Chondrocyte (in vitro differentiated cells): ENCODE measurements at places on chromosomes 16 and 17. TPM values are rescaled to one million over a fixed set of nuclear protein-coding genes. Genes with fewer than 3 reads are reported as not detected.

DNA sequence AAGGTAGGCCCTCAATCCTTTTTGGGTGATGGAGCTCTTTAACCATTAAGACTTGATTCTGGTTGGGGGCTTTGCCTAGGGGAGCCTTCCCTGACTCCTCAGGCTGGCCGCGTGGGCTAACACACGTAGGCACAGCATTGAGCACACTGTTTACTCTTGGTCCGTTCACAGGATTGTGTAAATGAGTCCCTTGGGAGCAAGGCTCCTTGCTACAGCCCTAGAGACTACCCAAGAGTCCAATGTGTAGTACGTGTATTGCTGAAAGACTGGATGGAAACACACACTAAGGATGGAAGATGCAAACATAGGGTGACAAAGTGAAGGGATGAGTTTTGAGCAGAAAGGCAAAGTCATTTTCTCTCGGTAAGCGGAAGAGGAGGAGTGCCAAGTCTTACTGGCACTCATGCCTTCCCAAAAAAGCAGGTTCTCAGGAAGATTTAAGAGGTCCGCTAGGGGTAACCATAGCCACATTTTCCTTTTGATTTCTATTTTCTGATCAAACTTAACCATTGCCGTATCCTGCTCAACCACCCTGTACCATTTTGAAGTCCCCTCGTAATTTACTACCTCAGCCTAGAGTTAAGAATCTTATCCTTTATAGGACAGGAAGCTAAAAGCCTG lies 911 bp upstream of the ITGA2B start:
- peaks cover 6% of the 10 kb centered on the region for H3K4me1 ChIP-seq
- no peak for DNase-seq
- no peak overlapping the region for H3K4me3 ChIP-seq
- H3K27ac ChIP-seq = no peak overlapping the region
- H3K36me3 ChIP-seq = peaks cover 1% of the 10 kb centered on the region

EFCAB5 gene
- total RNA-seq = 0.23 to 0.63 TPM (median 0.37 TPM) in 3 replicates

DNA sequence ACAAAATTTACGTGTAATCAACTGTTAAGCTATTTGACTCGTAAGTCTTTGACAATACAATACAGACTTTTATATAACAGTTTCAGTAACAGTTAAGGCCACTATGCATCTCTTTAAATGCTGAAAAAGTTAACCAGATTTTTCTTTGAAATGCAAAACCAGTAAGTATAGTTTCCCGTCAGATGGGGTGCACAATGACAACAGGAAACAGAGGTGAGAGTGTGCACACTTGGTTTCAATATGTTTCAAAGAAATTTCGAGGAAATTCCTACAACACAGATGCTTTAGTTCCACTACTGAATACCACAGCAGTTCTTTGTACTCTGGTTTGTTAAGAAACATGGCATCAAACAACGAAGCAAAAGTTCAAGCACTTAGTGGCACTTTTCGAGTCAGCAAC lies 48.4 kb downstream of the RNF157 start:
- no peaks in the 10 kb centered on the region for H3K4me1 ChIP-seq
- H3K36me3 ChIP-seq = no peaks in the 10 kb centered on the region
- H3K27me3 ChIP-seq = no peaks in the 10 kb centered on the region
- no peak for DNase-seq

MT3 gene
- total RNA-seq = 0.77 TPM in 1 of 3 replicates, not detected in the others

DNA sequence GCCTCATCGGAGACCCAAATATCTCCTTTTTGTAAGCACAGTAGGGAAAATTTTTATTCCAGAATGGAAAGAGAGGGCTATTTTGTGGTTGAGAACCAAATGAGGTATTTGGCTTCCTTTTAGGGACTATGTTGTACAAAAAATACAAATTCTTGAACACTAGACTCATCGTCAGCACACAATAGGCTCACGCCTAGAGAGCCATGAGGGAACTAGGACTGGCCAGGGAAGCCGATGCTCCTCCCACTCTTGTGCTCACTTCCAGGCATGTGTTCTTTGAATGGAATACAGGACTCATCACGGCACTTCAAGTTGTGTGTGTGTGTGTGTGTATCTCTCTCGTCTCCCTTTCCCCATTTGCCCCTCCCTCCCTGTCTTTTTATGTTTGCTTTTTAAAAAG lies 17.8 kb upstream of the BLMH start:
- no peaks in the 10 kb centered on the region for H3K4me1 ChIP-seq
- no peak overlapping the region for H3K4me3 ChIP-seq
- no peak overlapping the region for H3K27ac ChIP-seq
- H3K36me3 ChIP-seq = no peaks in the 10 kb centered on the region
- DNase-seq = no peak

DNA sequence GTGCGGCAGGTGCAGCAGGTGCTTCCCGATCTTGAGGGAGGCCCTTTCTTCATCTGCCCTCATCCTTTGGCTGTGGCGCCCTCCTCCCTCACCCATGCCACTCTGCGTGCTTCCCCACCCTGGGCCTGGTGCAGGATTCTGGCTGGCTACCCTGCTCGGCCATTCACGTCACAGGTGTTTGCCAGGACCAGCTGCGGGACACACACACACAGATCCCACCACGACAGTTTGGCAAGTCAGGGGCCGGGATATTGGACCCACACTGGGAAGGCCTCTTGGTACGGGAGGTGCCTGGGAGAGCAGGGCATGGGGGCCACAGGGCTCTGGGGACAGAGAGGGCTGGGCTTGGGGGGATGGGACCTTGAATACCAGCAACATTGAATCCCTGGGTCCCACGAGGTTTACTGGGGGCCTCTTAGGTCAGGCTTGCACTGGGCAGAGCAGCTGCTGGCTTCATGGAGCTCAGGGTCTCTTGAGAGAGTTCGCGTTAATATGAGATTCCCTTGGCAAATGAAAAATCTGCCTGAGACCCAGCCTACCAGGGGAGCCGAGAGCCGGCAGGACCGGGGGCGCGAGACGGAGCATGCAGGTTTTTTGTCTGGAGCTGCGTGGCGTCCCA lies 15.1 kb downstream of the ADCY7 start:
- no peak overlapping the region for H3K27ac ChIP-seq

DNA sequence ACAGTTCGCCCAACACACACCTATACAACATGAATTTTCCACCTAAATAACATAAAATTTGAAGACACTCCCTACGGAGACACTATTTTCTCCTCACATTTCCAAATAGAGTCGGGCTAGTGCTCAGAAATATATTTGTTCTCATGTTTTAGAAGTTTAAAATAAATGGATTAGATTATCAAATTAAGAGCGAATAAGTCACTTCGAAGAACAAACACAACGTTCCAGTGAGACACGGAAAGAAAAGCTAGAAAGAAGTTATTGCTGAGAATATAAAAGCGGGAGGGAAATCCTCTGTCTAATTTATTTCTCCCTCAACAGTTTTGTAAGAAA lies 2.0 kb upstream of the HS3ST3B1 start:
- peak overlapping the region; percentile 89 for H3K27ac ChIP-seq
- H3K27me3 ChIP-seq = no peaks in the 10 kb centered on the region
- H3K4me1 ChIP-seq = peaks cover 45% of the 10 kb centered on the region
- no peak for DNase-seq
- H3K36me3 ChIP-seq = no peaks in the 10 kb centered on the region

DNA sequence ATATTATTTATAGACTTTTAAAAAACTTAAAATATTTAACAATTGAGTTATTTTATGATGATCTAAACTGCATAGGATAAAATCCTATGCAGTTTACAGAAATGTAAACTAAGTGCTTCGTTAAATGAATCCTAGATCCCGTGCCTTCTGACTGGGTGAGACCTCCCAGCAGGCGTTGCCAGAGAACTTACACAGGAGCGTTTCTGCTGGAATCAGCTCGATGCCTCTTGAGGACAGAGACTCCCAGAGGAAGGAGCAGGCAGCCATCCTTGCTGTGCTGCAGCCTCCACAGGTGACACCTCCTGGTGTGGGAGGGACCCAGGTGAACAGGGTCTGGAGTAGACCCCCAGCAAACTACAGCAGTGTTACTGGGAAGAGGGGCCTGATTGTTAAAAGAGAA lies 160.4 kb downstream of the WWOX start:
- H3K4me3 ChIP-seq = no peak overlapping the region
- peaks cover 28% of the 10 kb centered on the region for H3K4me1 ChIP-seq
- H3K27me3 ChIP-seq = no peaks in the 10 kb centered on the region
- H3K27ac ChIP-seq = no peak overlapping the region
- DNase-seq = no peak

DNA sequence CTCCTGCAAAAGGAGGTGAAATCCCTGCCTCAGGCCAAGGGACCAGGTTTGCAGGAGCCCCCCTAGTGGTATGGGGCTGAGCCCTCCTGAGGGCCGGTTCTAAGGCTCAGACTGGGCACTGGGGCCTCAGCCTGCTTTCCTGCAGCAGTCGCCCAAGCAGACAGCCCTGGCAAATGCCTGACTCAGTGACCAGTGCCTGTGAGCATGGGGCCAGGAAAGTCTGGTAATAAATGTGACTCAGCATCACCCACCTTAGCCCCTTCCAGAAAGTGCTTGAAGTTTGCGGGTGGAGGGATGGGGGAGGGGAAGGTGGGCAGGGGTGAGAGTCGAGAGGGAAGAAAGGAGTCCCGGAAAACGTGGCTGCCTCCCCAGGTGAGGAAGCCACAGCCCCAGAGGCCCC lies 2.1 kb downstream of the MC1R start:
- no peak for DNase-seq
- H3K27ac ChIP-seq = peak overlapping the region; percentile 100
- no peak overlapping the region for H3K4me3 ChIP-seq
- no peaks in the 10 kb centered on the region for H3K36me3 ChIP-seq

HCRT gene
- not detected in 3 replicates for total RNA-seq

DNA sequence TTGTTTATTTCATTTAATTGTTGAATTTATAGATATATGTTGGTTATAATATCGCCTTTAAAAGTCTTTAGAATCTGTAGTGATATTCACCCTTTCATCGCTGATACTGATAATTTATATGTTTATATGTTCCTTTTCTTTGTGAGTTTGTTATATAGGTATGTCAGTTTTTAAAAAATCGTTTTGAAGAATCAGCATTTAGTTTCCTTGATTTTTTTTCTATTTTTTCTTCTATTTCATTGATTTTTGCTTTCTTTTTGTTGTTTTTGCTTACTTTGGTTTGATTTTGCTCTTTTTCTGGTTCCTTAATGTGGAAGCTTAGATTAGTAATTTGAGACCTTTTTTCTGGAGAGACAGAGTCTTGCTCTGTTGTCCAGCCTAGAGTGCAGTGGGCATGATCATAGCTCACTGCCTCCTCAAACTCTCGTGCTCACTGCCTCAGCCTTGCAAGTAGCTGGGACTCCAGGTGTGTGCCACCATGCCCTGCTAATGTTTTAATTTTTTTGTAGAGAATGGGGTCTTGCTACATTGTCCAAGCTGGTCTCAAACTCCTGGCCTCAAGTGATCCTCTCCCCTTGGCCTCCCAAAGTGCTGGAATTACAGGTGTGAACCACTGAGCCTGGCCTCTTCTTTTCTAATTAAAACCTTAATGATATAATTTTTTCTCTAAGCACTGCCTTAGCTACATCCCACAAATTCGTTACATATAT lies 7.5 kb downstream of the IST1 start:
- no peak for DNase-seq
- peaks cover 41% of the 10 kb centered on the region for H3K4me1 ChIP-seq
- no peak overlapping the region for H3K4me3 ChIP-seq
- no peaks in the 10 kb centered on the region for H3K27me3 ChIP-seq

- no peaks in the 10 kb centered on the region for H3K27me3 ChIP-seq
- H3K27ac ChIP-seq = peak overlapping the region; percentile 93
- DNase-seq = no peak
Measured at GRCh38 chr17:66548659-66549310, 246.4 kb downstream of the PRKCA start.

DNA sequence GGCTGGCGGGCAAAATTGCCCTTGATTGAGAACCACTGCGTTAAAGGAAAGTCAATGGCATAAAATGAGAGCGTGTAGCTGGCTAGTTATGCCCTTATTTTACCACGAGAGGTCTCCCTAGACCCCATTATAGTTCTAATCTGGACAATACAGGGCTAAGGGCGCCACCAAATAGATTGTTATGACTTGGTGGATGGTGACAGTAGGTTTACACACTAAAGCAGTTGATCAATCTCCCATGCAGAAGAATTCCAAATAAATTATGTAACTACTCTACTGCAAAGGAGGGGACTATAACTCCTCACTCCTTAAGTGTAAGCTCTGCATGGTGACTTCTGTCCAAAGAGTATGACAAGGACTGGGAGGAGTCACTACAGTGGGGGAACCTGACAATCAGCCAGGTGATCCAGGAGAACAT lies 20.4 kb upstream of the YPEL2 start:
- peak overlapping the region; percentile 49 for H3K27ac ChIP-seq
- peaks cover 17% of the 10 kb centered on the region for H3K4me1 ChIP-seq
- H3K36me3 ChIP-seq = no peaks in the 10 kb centered on the region
- H3K27me3 ChIP-seq = no peaks in the 10 kb centered on the region
- no peak for DNase-seq
- H3K4me3 ChIP-seq = no peak overlapping the region

TRPV3 gene
- total RNA-seq = 0.27 to 0.74 TPM in 2 of 3 replicates, not detected in the other

QPRT gene
- 19.5 to 21.8 TPM (median 20.7 TPM) in 3 replicates for total RNA-seq

NOG gene
- 1.4 to 2.0 TPM (median 1.4 TPM) in 3 replicates for total RNA-seq

DNA sequence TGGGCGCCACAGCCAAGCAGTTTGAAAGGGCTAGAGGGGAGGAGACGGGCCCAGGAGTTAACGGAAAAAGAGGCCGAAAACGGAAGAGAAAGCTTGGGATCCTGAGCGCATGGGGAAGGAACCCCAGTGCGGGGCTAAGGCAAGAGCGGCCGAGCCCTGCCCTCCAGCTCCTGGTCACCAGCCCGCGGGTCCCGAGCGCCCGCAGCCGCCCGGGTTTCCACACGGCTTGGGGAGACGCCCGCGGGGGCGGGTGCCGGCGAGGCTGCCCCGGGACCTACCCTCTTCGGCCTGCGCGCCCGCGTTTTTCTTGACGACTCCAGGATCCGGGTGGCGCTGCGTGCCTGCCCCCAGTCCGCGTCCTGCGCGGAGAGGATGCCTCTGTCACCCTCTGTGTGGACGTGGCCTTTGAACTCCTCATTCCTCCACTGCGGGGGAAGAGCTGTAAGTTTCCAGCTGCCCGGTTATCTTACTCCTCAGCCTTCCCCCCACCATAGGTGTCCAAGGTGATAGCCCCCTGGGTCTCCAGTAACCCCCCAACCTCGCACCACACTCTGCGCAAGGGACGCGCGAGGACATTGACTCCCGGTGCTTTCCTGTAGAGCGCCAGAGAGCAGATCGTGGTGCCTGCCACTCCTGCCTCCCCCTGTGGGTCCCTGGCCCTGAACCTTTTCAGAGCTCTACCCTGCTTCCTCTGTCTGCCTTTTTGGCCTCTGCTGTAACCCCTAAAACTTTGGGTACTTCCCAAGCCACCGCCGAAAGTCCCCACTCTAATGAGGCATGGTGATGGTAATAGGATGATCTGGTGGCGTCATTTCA lies 1.7 kb upstream of the CDH11 start:
- H3K27me3 ChIP-seq = no peaks in the 10 kb centered on the region
- H3K27ac ChIP-seq = peak overlapping the region; percentile 96
- H3K36me3 ChIP-seq = peaks cover 3% of the 10 kb centered on the region
- peak; percentile 93 for DNase-seq
- H3K4me3 ChIP-seq = peak overlapping the region; percentile 88

- no peak overlapping the region for H3K4me3 ChIP-seq
- no peak overlapping the region for H3K27ac ChIP-seq
- no peaks in the 10 kb centered on the region for H3K4me1 ChIP-seq
- DNase-seq = no peak
Measured at GRCh38 chr17:36072431-36073121, 8.5 kb downstream of the CCL18 start.
